Activated naive CD8-positive, alpha-beta T cell treated with anti-CD3 and anti-CD28 coated beads, Interleukin-2, amount 50 U/mL, for 24 hours (primary cell): ENCODE measurements at places on chromosomes 6 and 20.

GRCh38 chr20:24773751-24774201 is 175.3 kb upstream of the CST7 start:
- DNase-seq: peak; percentile 12

DNA sequence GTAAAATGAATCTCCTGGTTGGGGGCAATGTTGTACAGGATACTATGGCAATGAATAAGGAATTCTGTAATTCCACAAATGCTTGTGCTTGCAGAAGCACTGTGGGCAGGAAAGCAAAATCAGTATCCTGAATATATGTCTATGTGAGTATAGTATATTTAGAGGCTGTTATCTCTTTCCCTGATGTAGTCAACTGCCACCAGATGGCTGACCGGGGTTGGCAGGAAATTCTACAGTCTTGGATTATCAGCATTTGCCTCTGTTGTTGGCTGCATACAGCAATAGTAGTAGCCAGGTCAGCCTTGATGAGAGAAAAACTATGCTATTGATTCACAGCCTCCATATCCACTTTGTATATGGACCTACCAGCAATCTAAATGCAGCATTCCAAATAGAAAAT is 425.1 kb upstream of the JAG1 start:
- no peak for DNase-seq

DNA sequence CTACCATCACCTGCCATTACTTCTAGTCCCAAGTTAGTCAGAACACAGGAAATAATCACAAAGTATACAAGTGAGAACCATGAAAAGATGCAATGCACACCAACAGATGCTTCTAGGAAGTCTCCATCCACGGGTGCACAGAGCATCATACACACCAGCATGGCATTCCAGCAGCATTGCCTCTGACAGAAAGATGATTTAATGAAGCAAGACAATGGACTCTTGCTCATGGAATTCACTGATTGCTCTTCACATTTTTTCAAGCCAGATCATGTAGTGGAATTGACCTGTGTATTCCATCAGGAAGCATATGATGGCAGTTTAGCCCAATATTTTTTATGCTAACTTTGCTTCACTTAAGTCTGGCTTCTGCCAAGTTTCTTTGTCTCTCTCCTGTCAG is 406.3 kb upstream of the RGS17 start:
- DNase-seq: no peak

GRCh38 chr6:21965016-21965415 is 331.8 kb downstream of the PRL start:
- no peak for DNase-seq

DNA sequence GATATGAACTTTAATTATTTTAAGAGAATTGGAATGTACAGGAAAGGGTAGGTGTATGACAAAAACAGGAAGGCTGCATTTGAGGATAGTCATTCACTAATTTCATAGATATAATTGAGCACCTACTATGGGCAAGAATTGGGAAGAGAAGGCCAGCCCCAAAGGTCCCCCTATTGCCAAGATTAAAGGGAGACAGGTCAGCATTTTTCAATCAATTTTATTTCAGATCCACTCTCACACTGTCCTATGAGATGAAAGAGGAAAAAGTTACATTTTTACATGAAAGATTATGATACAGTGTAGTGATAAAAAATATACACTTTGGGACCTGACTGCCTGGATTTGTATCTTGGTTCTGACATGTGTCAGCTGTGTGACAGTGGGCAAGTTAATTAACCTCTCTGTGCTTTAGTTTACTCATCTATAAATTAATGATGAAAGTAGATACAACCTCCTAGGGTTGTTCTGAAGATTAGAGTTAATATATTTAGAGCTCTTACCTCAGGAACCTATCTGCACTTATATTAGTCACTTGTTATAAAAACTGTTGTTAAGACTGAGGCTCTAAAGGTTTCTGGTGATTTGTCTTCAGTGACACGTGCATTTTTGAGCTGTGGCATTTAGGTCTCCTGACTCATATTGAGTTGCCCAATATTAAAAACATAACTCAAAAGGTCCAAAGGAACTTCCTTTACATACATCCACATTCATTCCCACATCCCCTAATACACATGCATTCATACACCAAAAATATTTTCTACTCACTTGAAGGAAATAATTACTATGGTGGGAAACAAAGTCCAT is 45.7 kb downstream of the SCGN start:
- DNase-seq: no peak

- DNase-seq: no peak
Measured at GRCh38 chr6:21807299-21808044, 213.9 kb downstream of the SOX4 start.

GRCh38 chr6:167244064-167244960 is 46.8 kb upstream of the UNC93A start:
- no peak for DNase-seq

GRCh38 chr6:90118581-90118980 is 178.1 kb downstream of the BACH2 start:
- DNase-seq: no peak

- DNase-seq: no peak
Measured at GRCh38 chr6:122652431-122652830, 42.2 kb downstream of the PKIB start.
